ENCODE measurements at places on chromosomes 4 and X.

- no peak for DNase-seq
These were observed 31.8 kb upstream of the SPP1 start for GRCh38 chr4:87943660-87944149.

DNA sequence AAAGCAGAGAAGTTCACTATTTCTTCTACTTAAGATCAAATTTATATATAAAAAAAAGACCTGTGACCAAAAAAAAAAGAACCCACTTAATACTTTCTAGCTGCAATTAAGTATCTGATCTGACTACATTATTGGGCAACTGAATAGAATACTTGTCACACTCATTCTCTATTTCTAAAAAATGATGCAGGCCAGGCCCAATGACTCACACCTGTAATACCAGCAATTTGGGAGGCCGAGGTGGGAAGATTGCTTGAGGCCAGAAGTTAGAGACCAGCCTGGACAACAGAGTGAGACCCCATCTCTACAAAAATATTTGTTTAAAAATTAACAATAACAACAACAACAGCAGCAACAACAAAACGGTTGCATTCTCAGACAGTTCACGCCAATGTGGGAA is 108.8 kb upstream of the BMP2K start:
- no peak for DNase-seq

- no peak for DNase-seq
These were observed 8.9 kb upstream of the UGT2A3 start for GRCh38 chr4:68960294-68961163.

DNA sequence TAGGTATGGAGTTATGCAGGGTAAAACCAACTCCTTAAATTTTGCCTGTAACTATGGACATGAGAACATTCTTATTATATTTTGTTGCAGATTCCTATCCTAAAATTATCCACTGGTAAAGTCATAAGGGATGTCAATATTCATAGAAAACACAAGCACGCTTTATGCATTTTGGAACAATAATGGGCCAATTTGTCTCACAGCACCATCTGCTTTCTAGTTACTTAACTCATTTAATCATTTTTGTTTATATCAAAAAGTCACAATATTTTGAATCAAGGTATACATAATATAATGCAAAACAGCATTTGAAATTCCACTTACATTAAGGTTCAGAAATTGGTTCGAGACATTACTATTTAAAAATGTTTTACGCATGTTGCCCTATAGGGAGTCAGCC is 203.0 kb downstream of the GABRG1 start:
- no peak for DNase-seq

GRCh38 chr4:162408309-162408708 is 244.5 kb upstream of the FSTL5 start:
- DNase-seq = no peak
